Epithelial cell of umbilical artery (primary cell): ENCODE measurements at places on chromosomes 4 and X. TPM values are rescaled to one million over a fixed set of nuclear protein-coding genes. Genes with fewer than 3 reads are reported as not detected.

The GLOD5 gene
- total RNA-seq: not detected in 2 replicates

The SPIN3 gene
- total RNA-seq: 2.9 and 6.4 TPM in 2 replicates

The MMRN1 gene
- 741 and 818 TPM in 2 replicates for total RNA-seq

The CENPI gene
- 26.0 and 32.4 TPM in 2 replicates for total RNA-seq

The MAGIX gene
- total RNA-seq: 0.65 and 1.7 TPM in 2 replicates

The XK gene
- under 0.01 TPM in 1 of 2 replicates, not detected in the other for total RNA-seq

The SSX4 gene
- not detected in 2 replicates for total RNA-seq

The MCF2 gene
- under 0.01 TPM in 1 of 2 replicates, not detected in the other for total RNA-seq

The MAGED4 gene
- total RNA-seq: 2.0 and 18.2 TPM in 2 replicates
